Right lobe of liver (tissue), 6 donors: ENCODE measurements at places on chromosomes 7 and 10.

GRCh38 chr10:28722065-28722803 lies 44.9 kb downstream of the BAMBI start:
- no peaks in the 10 kb centered on the region for H3K36me3 ChIP-seq
- no peaks in the 10 kb centered on the region for H3K27me3 ChIP-seq
- no peaks in the 10 kb centered on the region for H3K4me1 ChIP-seq
- peak; percentile 41 for DNase-seq

GRCh38 chr7:51577390-51577789 lies 260.8 kb upstream of the COBL start:
- H3K4me1 ChIP-seq = no peaks in the 10 kb centered on the region
- no peaks in the 10 kb centered on the region for H3K27me3 ChIP-seq
- DNase-seq = no peak

DNA sequence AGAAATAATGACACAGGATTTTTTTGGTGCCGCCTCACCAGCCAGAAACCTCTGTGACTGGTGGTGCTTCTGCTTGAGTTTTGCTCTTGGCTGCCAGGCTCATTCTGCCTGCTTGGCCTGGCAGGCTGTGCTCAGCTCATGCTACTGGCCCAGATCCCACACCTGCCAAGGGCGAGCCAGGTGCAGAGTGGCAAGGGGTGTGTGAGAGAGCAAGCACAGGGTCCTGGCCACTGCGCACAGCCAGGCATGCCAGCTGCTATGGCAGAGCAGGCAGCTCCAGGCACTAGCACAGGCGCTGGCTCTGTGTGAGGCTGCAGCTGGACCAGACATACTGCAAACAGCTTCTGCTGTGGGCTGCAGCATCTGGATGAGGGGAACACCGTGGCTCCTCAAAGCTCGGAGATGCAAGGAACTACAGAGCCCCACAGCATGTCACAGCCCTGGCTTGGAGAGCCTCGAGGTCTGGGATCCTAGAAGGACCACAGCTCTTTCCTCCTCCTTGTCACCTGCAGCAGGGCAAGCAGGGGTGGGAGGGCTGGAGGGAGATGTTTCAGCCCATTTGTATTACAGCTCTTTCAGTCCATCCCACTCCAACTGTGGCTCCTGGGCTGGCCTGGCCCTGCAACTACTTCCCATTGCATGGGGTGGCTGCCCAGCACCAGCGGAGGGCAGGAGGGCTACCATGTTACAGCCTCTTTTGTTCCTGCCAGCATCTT lies 313.4 kb upstream of the SEMA3C start:
- H3K27me3 ChIP-seq = no peaks in the 10 kb centered on the region
- no peaks in the 10 kb centered on the region for H3K4me1 ChIP-seq
- H3K4me3 ChIP-seq = no peak overlapping the region
- H3K27ac ChIP-seq = no peak overlapping the region

DNA sequence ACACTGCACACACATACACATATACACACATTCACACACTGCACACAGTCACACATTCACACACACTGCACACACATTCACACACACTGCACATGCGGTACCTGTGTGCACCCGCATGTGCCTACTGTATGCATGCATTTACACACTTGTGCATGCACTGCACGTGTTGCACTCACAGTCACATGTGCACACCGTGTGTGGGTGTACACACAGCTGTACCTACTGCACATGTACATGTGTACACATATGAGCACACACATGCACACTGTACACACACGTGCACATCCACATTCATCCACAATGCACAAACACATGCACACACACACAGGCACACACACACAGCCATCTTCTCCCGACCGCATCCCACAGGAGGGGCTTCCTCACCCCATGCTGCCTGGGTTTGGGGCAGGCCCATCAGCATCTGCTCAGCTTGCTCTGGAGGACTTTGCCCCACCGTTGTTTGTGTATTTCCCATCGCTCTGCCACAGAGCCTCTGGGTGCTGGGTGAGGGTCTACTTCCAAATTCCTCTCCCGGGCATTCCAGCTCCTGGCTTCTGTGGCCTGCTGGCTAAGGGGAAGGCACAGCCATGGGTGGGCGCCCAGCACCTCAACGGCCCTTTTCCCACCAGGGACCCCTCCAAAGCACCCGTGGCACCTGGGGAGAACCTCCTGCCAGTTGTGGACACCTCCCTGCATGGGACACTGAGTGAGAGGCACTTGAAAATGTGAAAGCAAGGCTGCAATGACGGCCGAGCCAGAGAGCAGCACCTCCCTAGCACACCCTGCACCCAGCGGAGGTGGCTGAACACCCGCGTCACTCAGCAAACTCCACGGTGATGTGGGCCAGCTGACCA lies 324.3 kb downstream of the PTPRN2 start:
- H3K27me3 ChIP-seq = no peaks in the 10 kb centered on the region
- no peak overlapping the region for H3K27ac ChIP-seq
- no peaks in the 10 kb centered on the region for H3K36me3 ChIP-seq
- peak overlapping the region; percentile 42 for H3K4me3 ChIP-seq

GRCh38 chr10:61992671-61993668 lies 91.5 kb downstream of the ARID5B start:
- H3K27ac ChIP-seq = peak overlapping the region; percentile 26
- no peaks in the 10 kb centered on the region for H3K36me3 ChIP-seq
- no peak for DNase-seq
- H3K4me3 ChIP-seq = no peak overlapping the region
- no peaks in the 10 kb centered on the region for H3K4me1 ChIP-seq
- no peaks in the 10 kb centered on the region for H3K27me3 ChIP-seq

GRCh38 chr10:34737772-34738169 lies 77.3 kb downstream of the PARD3 start:
- H3K27me3 ChIP-seq = no peaks in the 10 kb centered on the region
- H3K36me3 ChIP-seq = no peaks in the 10 kb centered on the region
- H3K4me3 ChIP-seq = no peak overlapping the region
- no peak for DNase-seq
- peak overlapping the region; percentile 83 for H3K27ac ChIP-seq

DNA sequence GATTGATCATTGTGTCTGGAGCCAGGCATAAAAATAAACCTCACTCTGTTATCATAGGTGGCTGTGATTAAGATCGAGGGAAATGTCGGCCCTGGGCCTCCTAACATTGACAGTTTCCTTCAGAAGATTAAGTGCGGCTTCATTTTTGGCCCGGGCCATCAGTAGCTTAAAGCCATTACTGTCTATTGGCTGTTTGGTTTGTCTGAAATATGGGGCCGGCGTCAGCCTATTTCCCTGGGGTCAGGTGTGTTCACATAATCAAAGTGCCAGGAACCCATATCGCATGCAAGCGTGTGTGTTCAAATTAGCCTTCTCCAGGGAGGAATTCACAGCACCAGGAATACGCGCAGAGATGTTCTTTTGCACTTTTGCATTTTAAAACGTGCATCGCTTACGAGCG lies 114.7 kb downstream of the CUX1 start:
- no peak overlapping the region for H3K4me3 ChIP-seq
- DNase-seq = no peak
- no peaks in the 10 kb centered on the region for H3K4me1 ChIP-seq
- no peaks in the 10 kb centered on the region for H3K27me3 ChIP-seq
- no peaks in the 10 kb centered on the region for H3K36me3 ChIP-seq

DNA sequence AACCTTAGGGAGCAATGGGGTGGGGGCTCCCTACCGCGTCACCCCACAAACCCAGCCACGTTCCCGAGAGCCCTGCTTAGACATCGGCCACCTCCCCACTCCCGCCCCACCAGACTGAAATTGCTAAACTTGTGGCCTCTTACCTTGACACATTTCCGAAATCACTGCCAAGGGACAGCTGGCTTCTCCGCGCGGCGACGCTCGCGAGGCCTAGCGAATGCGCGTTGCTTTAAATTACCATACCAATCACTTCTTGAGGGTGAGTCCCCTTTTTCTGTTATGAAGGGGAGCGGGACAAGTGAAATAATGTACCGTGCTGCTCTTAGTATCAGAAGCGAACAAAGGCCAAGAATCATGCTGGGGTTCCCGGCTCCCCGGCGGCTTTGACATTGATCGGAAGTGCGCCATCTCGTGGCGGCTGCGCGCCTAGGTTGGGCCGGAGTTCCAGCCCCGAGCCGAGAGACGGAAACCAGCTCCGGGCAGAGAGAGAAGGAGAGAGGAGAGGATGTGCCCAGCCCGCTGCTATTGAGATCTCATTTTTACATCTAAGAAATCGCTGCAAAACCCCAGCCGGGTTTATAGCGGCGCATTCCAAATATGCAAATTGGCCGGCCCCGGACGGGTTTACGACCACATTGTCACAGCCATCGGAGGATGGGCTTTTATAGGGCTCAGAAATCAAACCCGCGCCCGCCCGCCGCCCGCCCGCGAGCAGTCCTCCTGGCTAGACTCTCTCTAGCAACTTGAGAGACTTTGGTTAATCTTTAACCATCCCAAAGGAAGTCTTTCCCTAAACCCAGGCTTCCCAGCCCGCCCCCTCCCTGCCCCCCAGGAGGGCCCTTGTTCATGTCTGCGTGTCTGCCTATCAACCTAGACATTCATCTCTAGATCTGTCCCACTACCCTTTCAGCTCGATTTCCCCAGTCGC lies 5.3 kb downstream of the HOXA11 start:
- H3K36me3 ChIP-seq = no peaks in the 10 kb centered on the region
- no peaks in the 10 kb centered on the region for H3K4me1 ChIP-seq
- no peak overlapping the region for H3K27ac ChIP-seq

DNA sequence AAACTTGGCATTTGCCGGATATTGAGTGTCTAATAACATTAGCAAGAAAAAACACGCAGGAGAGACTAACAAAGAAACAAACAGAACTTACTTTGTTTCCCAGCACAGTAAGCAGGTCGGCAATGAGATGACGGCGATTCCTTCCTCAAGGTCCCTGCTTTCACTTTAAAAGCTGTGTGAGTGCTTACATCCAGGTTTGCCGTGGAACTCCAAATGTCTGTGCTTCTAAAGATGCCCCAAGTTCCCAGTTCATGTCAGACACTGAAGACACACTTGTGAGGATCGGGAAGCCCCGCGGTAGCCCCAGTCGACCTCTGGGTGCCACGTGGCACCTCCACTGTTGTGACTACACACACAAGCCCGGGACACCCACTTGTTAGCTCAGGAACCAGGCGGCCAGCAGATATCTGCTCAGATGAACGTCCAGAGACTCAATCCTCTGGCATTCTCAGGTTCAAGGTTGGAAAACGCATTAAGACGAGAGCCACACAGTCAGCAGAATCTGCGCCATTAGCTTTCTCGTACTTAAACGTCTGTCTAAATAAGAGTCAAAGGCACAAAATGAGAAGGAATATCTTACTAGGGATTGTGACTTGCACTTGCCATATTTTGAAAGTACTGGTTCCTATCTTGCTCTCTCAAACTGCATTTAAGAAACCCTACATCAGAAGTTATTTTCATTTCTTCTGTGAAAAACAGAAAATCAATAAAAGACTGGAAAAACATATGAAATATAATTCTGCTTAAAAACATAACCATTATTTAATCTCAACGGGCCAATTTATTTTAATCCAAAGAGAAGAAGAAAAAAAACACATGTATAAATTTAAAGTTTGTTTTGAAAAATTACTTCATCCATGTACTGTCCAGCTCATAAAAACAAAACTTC lies 207.6 kb upstream of the KLF14 start:
- peak overlapping the region; percentile 28 for H3K4me3 ChIP-seq
- H3K27me3 ChIP-seq = no peaks in the 10 kb centered on the region
- peak; percentile 84 for DNase-seq
- peaks cover 45% of the 10 kb centered on the region for H3K4me1 ChIP-seq
- peak overlapping the region; percentile 97 for H3K27ac ChIP-seq
- H3K36me3 ChIP-seq = no peaks in the 10 kb centered on the region

DNA sequence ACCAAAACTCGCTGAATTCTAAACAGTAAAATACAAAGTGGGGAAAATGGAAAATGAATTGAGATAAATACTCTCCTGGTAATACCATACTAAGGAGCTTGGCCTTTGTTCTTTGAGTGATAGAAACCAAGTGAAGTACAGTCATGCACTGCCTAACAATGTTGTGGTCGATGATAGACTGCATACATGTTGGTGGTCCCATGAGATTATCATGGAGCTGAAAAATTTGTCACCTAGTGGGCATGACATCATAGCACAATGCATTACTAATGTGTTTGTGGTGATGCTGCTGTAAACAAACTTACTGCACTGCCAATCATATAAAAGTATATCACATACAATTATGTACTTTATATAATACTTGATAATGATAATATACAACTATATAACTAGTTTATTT lies 419.1 kb downstream of the ARL4A start:
- no peaks in the 10 kb centered on the region for H3K4me1 ChIP-seq
- H3K36me3 ChIP-seq = no peaks in the 10 kb centered on the region
- H3K27me3 ChIP-seq = no peaks in the 10 kb centered on the region
- no peak overlapping the region for H3K4me3 ChIP-seq
- no peak overlapping the region for H3K27ac ChIP-seq

DNA sequence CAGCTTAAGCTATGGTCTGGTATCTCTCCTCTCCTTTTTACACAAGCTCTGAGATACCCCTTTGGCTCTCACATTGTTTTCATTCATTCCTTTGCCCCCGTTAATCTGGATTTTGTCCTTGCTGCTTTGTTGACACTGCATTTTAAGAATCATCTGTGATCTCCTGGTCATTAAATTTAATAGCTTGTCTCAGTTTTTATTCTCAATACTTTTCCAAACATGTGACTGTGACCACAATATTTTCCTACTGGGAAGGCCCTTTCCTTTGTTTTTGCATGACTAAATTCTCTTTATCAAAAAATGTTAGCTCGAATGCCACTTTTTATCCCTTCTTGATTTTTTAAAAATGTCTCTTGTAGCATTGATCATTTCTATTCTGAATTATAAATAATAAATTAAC lies 171.2 kb downstream of the SUGCT start:
- H3K36me3 ChIP-seq = no peaks in the 10 kb centered on the region
- no peak overlapping the region for H3K4me3 ChIP-seq
- H3K27me3 ChIP-seq = no peaks in the 10 kb centered on the region
- no peak overlapping the region for H3K27ac ChIP-seq
- DNase-seq = no peak
- H3K4me1 ChIP-seq = no peaks in the 10 kb centered on the region

DNA sequence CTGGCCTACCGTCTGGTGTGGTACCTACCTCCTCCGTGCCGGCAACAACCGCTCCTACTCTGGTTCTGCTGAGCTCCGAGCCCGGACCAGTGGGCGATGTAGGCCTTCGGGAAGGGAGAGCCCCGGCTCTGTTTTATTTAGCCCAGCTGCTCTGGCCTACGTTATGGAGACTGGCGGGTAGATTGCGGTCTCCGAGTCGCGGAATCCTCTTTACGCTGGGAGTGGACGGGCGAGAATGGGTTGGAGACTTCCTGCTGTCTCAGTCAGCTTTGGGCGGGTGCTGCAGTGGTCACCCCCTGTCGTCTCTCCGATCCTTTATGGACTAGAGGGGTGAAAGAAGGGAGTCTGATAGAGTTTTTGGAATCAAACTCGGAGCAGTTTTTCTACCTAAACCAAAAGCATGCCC lies 406 bp downstream of the CBLL1 start:
- no peak for DNase-seq
- peaks cover 21% of the 10 kb centered on the region for H3K4me1 ChIP-seq
- H3K27ac ChIP-seq = peak overlapping the region; percentile 89
- H3K4me3 ChIP-seq = peak overlapping the region; percentile 72
